ENCODE measurements at places on chromosomes 12 and 14.

GRCh38 chr14:101506211-101506925 lies 54.9 kb upstream of the DIO3 start:
- DNase-seq = no peak

GRCh38 chr12:4086481-4086880 lies 187.1 kb upstream of the CCND2 start:
- DNase-seq = no peak

- DNase-seq = no peak
Observed at GRCh38 chr12:129540249-129540648, 363.6 kb downstream of the TMEM132D start.

DNA sequence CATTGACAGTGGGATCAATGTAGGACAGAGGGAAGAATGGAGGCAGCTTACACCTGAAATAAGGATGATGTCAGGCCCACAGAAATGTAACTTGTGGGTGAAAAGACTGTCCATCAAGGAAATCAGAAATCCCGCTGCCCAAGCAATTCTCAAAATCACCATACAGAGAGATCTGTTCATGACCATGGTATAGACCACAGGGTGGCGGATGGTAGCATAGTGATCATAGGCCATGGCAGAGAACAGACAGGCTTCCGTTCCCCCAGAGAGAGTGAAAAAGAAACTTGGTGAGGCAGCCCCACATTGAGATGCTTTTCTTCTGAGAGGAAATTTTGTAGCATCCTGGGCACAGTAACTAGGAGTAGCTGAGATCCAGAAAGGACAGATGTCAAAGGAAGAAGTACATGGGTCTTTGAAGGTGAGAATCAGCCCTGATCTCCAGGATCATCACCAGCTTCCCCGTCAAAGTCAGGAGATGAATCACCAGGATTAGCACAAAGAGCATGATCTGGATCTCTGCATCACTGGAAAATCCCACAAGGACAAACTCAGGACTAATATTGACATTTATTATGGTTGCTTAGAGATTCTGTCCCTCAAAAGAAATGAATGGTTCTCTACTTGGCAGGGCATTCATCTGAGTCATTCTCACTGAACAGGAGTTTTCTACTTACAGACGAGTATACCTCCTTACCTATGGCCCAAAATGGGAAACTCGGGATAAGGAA lies 5.5 kb upstream of the ZNF641 start:
- DNase-seq = no peak

GRCh38 chr12:28893365-28893764 lies 255.7 kb upstream of the FAR2 start:
- no peak for DNase-seq

DNA sequence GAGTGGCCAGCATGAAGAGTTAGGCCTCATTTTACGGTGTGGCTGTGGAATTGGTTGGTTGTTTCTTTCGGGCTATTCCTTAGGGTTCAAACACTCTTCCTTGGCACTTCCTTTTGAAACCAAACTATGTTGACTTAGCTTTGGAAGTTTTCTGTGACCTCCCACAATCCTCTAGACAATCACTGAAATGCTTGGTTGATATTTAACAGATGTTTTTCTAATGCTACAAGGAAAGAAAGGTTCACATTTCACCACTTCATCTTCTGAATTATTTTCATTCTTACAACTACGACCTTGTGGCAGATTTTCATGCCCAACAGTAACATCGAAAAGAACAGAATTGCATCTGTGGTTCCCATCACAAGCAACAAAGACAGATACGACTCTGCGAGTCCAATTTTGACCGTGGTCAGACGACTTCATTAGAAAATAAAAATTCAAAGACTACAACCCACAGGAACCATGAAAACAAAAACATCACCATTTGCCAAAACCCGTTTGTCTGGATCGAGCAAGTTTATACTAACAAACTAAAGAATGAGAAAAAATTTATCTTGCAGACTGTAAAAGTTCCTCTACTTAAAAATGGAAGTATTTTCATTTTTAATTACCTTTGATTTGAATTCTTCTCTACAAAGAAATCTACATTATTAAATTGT lies 16.9 kb downstream of the PRKAB1 start:
- no peak for DNase-seq

DNA sequence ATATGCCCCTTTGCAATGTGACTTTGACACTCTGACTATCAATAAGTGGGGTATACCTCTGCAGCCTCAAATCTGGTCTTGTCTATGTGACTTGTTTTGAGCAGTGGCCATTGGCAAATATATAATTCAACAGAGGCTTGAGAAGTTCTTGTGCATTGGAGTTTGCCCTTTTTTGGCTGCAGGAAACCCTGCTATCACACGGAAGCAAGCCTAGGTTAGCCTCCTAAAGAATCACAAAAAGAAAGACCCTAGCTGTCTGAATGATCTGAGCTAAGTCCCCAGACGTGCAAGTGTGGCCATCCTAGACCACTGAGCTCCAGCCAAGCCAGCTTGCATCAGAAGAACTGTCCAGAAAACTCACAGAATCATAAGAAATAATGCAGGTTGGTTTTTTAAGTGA lies 31.8 kb upstream of the PARP11 start:
- no peak for DNase-seq

DNA sequence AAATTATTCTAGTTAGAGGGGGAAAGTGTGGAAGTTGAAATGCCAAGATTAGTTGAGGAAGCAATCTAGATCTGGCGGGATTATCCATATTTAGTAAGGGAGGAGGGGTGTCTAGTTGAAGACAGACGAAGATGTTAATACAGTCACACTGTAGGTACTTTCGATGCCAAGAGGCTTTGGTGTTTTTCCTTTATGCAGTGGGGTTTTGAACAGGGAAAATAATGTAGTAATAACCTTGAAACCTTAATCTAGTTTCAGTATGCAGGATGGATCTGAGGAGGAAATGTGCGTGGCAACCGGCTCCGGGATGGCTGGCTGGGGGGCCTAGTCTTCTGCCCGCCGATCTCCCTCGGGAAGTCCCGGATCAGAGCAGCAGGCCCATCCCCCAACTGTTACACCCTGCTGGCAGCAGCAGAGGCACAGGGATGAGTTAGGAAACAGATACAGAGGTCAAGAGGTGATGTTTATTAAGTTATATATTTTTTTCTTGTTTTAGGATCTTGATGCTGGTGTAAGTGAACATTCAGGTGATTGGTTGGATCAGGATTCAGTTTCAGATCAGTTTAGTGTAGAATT lies 27.4 kb downstream of the MDM2 start:
- no peak for DNase-seq

- DNase-seq = no peak
Observed at GRCh38 chr14:38197784-38198335, 9.8 kb upstream of the SSTR1 start.

DNA sequence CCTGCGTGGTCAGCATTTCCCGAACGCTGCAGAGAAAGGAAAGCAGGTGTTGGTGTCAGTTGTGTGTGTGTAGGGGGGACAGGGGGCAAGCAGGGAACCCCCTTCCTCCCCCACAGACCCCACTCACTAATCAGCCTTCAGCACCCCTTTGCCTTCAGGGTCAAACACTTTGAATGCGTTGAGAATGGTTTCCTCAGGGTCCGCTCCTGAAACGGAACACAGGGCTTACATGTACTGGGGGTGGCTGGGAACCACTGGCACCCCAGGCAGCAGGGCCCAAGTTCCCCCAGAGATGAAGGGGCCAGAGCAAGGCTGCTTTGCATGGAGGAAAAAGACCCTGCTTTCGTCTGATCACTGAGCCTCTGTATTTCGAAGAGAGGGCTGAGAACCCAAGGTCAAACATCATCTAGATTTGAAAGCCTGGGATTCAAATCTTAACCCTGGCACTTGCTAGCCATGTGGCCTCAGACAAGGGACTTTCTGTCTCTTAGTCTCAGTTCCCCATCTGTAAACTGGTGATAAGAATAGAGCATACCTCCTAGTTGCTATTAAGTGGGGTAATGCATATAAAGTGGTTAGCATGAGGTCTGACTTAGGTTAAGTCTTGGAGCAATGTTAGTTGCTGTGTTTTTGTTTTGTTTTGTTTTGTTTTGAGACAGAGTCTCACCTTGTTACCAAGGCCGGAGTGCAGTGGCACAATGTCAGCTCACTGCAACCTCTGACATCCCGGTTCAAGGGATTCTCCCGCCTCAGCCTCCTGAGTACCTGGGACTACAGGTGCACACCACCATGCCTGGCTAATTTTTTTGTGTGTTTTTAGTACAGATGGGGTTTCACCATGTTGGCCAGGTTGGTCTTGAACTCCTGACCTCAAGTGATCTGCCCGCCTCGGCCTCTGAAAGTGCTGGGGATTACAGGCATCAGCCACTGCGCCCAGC lies 7.0 kb downstream of the MYL2 start:
- peak; percentile 2 for DNase-seq

DNA sequence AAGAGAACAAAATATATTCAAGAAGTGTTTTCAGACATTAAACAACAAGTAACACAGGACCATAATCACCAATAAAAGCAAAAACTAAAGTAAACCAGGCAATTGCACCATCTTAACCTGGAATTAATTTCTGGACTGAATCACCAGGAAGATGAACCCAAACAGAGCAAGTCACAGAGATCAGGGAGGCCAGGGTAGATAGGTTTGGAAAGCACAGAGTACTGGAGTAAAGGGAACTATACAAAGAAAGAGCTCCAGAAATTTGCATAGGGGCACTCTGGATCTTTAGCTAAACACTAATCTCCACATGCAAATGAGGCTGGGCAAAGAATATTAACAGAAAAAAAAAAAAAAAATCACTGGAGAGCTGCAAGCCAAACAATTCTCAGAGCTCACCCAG lies 84.7 kb downstream of the NUAK1 start:
- no peak for DNase-seq

- DNase-seq = no peak
Observed at GRCh38 chr12:90075685-90076084, 367.0 kb upstream of the ATP2B1 start.

- DNase-seq = no peak
Observed at GRCh38 chr14:41636492-41637392, 30.1 kb downstream of the LRFN5 start.

- no peak for DNase-seq
Observed at GRCh38 chr12:69066492-69067373, 133.8 kb upstream of the CPM start.

DNA sequence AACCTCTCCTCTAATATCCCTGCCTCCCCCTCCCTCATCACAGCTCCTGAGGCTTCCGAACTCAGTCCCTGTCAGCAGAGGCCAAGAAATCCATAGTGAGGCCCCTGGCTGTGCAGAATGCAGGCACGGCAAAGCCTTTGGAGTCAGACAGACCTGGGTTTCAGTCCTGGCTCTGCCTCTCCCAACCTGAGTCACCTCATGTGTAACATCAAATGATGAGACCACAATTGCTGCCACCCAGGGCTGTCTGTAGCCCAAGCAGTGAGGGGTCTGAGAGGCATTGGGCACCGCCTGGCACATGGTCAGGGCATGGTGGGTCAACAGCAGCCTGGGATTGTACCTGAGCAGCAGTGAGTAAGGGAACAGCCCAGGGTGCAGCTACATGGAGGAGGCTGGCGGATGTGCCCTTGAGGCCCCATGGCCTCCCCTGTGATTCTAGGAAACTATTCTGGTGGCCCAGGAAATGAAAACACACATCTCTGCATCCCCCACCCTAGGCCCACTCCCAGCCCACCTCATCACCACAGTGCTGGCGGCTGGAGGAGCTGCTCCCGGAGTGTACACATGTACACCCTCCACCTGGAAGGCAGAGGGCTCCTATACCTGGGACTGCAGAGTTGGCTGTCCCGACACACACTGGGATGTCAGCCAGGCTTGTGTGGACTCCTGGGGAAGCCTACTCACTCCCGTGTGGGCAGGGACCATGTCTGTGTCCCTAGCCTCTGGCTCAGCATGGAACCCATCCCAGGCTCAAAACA lies 7.7 kb downstream of the ANKRD33 start:
- DNase-seq = no peak

- no peak for DNase-seq
Observed at GRCh38 chr14:101992708-101993107, 28.3 kb downstream of the DYNC1H1 start.

- no peak for DNase-seq
Observed at GRCh38 chr12:94812345-94812744, 162.0 kb upstream of the TMCC3 start.

- DNase-seq = no peak
Observed at GRCh38 chr12:108305520-108305919, 33.6 kb downstream of the CMKLR1 start.

- peak; percentile 36 for DNase-seq
Observed at GRCh38 chr14:63940387-63940786, 87.6 kb downstream of the SYNE2 start.

DNA sequence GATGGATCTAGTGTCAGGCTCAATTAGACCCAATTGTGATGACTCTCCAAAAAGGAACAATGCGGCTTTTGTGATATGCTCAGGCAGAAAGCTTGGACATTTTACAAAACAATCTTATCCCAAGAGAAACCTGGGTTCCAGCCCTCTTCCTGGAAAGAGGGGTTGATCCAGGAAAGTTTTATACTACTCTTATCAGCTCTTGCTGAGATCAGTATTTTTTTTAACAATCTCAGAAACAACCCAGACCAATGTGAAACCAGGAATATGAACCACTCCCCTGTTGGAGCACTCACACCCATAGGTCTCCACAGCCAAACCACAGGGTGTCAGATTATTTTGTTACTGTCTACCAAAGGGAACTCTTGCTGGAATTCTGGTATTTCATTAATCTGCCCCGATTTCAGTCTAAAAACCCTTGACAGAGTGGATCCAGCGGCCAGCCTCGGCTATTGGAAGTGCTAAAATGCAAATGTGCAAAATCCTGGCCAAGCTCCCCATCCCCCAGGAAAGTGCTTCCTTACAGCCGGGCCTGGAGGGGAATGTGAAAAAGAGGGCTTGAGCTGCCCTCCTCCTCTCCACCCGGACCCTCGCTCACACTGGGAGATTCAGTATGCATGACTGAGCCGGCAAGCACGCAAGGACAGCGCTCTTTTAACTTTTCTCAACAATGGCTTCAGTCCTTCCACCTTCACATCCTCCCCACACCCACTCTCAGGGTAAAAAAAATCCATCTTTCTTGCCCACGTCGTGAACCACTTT lies 4.0 kb downstream of the FBXL14 start:
- no peak for DNase-seq

DNA sequence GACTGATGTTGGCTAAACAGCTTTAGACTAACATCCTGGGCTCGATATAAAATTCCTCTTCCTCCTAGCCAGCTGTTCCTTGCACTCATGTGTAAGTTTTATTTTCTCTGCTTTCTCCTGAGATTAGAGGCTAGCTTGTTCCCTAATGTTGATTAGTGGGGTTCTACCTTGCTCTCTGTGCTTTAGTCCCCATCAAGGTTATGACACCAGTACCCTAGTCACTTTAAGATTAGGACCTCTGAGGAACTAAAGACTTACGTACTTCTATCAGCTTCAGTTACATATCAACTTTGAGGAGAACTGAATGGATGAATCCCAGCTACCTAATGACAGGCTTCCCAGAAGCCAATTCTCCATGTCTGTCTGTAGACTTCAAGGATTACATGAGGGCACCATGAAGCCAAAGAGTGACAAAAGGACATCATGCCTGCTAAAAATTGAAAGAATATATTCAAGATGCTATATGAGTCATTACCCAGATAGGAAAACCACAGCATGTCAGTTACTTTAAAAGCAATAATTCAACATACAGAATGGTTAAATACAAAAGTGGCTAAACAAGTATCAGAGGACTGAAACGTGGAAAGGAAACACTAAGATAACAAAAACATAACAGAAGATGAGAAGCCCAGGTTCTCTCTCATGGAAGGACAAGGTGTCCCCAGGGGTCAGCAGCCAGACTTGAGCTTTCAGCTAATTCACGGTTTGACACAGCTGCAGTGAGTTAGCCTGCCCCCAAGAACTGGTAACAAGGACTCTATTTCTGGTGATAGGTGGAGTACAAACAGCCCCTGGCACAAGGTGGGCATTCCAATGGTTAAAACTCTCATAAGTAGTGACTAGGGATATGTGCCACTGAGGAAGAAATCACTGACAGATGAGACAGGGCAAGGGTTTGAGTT lies 20.4 kb downstream of the ADAM20 start:
- no peak for DNase-seq

Data from CD4-positive, alpha-beta T cell treated with Interleukin-12 subunit alpha and Interleukin-12 subunit beta, for 1 hour (primary cell).